ENCODE measurements at places on chromosomes 1 and 21. TPM values are rescaled to one million over a fixed set of nuclear protein-coding genes. Genes with fewer than 3 reads are reported as not detected.

GRCh38 chr1:56541408-56541807 lies 38.0 kb downstream of the PLPP3 start:
- no peak for DNase-seq

DNA sequence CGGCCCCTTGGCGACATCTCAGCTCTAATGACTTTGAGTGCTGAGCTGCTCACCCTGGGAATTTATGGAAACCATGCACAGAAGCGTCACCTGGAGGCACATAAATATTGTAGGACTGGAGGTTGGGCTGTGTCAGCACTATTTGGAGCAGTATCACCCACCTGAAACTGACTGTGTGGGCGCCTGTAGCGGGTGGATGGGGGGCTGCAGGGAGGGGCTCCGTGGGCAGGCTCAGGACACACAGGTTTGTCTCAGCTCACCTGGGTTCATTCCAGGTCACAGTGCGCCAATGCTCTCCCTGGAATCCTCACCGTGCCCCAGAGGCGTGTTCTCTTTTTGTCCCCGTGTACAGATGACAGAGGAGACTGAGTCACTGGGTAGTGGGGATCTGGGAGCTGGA lies 74.8 kb upstream of the ACTL8 start:
- no peak for DNase-seq

DNA sequence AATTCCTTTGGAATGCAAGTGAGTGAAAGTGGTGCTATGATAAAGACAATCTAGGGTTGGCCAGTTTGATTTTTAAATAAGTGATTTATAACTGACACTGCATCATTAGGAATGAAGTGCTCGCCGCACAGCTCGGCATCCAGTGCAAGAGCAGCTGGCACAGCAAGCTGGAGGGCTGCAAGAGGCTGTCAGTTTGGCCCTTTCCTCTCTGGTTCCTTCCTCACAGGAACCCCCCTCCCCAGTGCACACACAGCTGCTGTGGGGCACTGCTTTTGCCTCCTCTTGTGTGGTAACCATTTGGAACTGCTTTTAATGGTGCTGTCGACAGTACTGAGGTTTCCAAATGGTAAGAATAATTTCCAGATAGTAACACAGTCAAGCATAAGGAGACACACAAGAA lies 10.4 kb upstream of the BCAR3 start:
- DNase-seq = no peak

DNA sequence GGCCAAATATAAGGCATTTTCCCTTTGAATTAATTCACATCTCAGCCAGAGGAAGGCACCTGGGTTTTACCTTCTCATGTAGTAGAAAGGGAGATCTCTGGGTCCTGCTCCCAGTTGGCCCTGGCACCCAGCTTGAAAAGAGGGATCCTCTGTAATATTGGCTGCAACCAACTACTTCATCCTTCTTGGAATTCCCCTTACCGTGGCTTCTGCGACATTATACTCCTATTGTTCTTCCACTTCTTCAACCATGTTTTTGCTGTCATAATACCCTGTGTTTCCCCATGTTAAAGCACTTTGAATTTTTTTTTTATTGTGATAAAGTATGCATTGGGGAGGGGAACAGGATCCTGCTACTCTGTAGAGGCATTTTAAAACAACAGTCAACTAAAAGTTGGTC lies 26.8 kb downstream of the RNF220 start:
- DNase-seq = no peak

DNA sequence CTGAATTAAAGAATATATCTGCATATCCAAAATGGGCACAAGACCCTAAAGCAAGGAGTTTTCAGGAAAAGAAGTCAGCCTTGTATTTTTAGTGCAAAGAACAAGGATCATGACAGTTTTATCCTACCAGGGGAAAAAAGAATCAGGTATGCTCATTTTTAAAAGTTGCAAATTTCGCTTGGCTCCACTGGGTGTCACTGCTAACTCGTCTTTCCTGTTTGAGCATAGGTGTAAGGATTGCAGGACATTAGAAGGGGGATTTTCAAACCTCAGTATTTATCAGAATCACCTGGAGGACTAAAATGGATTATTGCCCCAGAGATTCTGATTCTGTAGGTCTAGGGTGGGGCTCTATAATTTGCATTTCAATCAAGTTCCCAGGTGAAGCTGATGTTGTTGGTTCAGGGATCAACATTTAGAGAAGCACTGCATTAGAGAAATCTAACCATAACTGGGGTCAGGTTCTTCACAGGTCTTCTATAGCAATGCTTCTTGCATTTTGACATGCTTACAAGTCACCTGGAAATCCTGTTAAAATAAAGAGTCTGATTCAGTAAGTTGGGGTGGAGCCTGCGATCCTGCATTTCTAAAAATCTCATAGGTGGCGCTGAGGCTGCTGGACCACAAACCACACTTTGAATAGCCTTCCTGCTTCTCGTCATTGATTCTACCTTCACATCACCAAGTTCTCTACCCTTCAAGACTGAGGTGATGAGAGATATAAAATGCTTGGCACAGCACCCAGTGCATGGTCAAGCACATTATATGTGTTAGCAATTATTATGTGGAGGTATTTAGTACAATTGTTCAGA lies 39.6 kb downstream of the NUF2 start:
- no peak for DNase-seq

GRCh38 chr1:32533792-32534327 lies 5.4 kb upstream of the ZBTB8A start:
- no peak for DNase-seq

DNA sequence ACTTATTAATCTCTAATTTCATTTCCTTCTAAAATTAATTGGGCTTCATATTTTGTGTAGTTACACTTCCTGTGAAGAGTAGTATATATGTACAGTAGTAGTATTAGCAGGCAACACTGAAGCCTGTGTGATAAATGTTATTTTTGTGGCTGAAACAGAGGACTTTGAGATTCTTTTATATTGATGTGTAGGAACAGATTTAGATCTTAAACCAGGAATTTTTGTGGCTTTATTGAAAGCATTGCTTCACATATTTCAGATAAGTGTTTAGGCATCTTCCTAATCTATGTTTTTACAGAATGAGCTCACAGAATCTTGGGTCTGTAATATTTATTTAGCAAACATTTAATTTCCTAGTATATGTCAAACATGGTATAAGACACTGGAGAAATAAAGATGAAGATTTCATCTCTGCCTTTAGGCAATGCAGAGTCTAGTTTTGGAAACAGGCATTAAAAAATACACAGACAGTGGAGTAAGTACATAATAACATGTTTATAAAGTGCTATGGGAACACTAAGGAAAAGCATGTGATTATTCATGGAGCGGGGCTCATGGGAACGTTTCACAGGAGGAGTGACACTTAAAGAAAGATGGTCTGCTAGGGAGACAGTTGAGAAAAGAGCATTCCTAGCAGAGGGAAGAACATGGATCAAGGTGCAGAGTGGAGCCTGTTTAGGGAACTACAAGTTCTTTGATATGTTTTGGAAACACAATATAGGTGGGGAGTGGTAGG lies 52.7 kb downstream of the MIGA1 start:
- peak; percentile 66 for DNase-seq

DNA sequence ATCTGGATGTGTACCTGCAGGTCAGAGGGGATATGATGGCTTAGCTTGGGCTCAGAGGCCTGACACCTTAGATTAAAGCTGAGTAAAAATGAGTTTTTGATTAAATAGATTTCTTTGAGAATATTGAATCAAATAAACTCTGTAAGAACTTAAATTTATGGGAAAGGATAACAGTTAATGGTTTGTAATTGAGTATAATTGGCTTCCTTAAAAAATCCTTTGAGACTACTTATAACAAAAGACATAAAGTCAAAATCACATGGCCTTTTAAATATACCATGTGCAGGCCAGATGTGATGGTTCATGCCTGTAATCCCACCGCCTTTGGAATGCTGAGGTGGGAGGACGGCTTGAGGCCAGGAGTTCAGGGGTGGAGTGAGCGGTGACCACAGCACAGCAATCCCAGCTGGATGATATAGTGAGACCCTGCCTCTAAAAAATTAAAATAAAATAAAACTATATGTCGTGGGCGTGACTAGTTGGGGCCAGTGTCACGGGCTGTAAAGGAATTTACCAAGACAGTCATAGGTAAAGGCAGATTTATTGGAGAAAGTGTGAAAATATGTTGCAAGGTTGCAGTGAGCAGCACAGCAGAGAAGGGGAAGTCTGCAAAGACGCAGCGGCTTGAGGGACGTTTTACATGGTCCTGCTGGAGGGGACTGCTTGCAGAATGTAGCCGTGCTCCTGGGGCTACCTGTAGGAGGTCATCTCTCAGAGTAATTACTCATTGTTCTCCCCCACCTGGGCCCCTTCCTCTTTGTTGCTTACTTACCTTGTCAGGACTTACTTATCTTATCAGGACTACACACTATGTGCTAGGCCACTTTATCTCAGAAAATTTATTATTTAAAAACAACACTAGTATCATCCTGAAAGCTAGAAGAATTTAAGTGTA lies 122.3 kb downstream of the ZMYM4 start:
- DNase-seq = no peak

- no peak for DNase-seq
Measured at GRCh38 chr1:76103034-76103433, 28.5 kb downstream of the ST6GALNAC3 start.

DNA sequence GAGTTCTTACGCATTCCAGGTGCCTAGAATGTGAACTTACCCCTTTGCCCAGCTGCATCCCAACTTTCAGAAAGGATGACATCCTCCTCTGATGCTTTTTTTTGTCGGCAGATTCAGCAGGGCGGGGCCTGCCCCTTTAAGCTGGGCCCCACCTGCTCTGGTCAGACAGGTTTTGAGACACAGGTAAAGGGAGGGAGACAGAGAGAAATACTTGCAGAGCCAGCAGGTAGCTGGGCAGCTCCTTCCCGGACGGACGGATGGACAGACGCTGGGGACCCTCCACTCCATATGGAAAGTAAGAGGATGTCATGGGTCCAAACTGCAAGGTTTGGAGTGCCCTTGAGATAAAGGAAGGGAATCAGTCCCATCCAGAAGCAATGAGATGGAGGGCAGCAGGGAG lies at the start of gene TMEM79:
Gene TMEM79 (plus strand): TSS at position 214 of the 400 bp plus-strand sequence. CDS start 902 bp downstream, outside the sequence.
- peak; percentile 67 for DNase-seq

DNA sequence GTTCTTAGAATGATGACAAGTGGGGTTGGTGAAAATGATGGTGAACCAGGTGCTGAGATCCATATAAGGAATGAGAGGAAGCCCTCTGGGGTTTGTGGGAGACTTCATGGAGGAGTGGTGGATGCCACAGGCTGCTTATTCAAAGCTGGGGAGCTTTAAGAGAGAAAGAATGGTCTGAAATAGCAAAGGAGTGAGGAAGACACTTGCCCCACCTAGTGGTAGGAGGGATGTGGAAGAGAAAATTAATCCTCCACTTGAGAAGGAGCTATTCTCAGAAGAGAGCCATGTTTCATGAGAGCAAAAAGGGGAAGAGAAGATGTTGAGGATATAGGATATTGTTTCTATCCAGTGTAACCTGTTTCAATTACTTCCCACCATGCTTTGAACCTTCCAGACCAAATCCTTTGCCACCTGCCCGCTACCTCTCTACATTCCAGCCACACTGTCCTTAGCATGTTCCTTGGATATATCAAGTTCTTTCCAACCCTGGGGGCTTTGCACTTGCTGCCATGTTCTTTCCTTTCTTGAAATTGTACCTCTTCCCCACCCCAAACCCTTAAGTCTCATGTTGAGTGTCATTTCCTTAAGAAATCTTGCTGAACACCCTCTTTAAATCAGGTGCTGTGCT lies 19.6 kb upstream of the ZNF648 start:
- DNase-seq = peak; percentile 75

DNA sequence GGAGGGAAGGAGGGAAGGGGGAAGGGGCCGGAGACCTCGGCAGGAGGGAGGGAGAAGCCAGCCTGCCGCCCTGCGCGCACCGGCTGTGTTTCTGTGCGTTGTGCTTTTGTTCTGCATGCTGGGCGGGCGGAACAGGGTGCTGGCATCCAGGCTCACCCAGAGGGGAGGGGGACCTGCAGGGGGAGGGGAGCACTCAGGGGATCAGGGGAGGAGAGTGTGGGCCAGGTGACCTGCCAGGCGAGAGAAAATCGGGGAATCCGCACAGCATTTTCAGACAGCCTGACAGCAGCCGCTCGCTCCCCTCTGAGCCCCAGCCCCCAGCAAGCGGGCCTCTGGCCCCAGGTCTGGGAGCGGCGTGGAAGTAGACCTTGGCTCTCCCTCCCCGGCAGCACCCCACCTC lies 54.7 kb downstream of the RIPK4 start:
- no peak for DNase-seq

GRCh38 chr1:112508278-112509004 lies at the start of gene WNT2B:
TSS of gene WNT2B (plus strand) at chr1:112508965. CDS start at chr1:112509263, 298 bp downstream.
- peak; percentile 36 for DNase-seq

DNA sequence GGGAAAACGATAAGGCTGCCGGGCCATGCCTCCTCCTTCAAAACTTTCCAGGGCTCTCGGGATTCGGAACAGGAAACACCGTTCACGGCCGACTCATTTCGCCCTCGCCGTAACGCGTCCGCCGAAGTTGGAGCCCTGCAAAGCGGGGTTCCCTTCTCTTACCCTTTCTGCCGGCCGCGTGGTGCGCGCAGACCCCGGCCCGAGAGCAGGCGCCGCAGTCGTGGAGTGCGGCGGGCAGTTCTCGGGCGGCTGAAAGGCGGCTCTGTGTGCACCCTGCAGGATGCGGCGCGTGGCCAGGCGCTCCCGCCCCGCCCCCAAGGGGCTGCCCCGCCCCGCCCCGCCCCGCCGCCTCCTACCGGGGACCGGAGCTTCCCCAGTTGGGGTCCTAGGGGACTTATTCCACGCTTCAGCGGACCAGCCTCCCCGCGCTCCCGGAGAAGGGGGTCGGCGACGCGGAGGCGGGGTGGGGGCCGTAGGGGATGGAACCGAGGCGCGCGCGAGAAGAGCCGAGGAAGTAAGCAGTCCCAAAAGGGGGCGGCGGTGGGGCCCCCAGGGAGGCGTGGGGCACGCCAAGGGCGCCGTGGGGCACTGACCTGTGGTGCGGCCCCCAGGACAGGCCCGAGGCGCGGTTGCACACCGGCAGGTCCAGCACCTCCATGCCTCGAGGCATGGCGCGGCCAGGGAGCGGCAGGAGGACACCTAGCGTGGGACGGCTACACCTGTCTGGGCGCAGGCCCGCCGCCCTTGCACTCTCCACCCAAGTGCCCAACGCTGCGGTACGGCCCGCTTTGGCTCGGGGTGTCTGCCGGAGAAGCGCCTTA lies at the start of gene MCOLN2:
Gene MCOLN2 (minus strand): TSS at position 268 of the 821 bp plus-strand sequence. CDS start 241 bp downstream, at position 27.
- peak; percentile 74 for DNase-seq

DNA sequence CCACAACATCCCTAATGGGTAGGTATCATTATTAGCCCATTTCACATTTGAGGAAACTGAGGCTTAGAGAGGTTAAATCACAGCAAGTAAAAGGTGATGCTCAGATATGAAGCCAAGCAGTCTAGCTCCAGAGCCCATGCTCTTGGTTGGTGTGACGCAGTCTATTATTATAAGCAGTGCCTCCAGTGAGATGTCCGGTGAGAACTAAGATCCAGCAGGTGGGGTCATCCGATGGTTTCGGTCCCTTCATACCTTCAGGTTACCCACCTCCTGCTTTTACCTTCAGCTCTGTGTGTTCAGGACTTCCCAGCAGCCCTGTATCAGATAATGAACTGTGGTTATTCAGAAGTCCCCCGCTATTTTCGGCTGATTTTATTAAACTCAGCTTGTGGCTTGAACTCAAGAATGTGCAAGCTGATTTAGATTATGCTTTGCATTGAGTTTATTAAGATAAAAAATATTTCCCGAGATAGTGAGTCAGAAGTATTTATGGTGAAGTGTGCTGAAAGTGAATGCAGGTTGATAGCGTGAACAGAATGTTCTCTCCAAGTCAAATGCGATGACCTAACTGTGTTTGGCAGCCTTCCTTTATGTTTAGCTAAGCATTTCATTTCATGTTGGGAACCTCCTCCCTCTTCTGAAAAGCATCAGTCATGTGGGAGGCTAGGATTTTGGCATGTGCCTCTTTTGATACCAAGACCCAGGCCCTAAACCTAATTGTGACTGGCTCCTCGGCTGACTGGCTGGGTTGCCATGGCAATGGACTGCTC lies 160.9 kb upstream of the UBE2U start:
- peak; percentile 87 for DNase-seq

AADACL3 gene
- not detected for total RNA-seq

MTARC2 gene
- total RNA-seq = 68.1 TPM

NBPF4 gene
- not detected for total RNA-seq

NHLH1 gene
- not detected for total RNA-seq

CR2 gene
- not detected for total RNA-seq
